ENCODE measurements at places on chromosomes 1 and 21. TPM values are rescaled to one million over a fixed set of nuclear protein-coding genes. Genes with fewer than 3 reads are reported as not detected.

GRCh38 chr1:193479187-193479586 is 292.8 kb upstream of the B3GALT2 start:
- DNase-seq = peak; percentile 95

Gene COP1
- 48.6 TPM for total RNA-seq

Gene NCF2
- total RNA-seq = 6.2 TPM

DNA sequence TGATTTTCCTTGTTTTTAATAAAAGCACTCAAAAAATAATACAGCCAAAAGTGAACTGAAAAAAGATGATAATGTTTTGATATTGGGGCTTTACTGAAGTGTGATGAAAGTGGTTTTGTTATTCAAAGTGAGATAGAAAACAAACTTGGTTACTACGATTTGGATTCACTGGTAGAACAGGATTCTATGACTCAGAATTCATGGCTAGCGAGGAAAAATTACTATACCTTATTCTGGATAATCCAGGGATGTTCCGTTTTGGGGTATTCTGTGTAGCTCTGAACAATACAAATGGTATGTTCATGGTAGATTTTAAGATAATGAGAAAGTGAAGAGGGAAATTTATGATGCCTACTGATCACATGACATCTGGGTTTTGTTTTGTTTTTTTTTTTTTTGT is 117.7 kb downstream of the NRDC start:
- DNase-seq = no peak

DNA sequence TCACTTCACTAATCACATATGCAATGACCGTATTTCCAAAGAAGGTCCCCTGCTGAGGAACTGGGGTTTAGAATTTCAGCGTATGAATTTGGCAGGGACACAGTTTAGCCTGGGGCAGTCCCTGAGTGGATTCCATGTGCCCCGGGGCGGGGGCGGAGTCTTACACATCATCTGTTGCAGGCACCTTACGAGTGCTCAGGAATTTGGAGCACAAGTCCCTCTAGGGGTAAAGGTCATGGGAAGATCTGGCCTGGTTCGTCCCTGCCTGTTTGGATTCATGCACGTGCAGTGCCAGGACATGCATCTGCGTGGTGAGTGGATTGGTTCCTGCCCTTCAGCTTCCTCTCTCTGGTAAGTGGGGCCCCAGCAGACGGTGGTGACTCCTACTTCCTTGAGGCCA is 208.3 kb upstream of the C1orf174 start:
- DNase-seq = no peak

Gene LCE2A
- not detected for total RNA-seq

Gene SLC1A7
- total RNA-seq = not detected

DNA sequence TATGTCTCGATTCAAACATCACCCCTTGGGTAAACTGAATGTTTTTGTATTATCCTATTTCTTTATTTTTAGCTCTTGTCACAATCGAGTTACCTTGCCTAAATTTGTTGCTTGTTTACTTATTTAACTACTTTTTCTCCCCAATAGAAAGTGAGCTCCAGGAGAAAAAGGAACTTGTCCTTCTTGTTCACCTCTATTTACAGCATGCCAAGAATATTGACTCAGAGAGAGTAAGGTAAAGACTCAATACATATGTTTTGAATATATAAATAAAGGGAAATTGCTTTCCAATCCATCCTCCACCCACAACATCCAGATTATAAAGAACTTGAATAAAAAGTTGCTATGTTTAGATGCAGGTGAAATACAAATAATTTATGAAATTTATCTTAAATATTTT is 107.3 kb upstream of the PDC start:
- DNase-seq = no peak

Gene INKA2
- total RNA-seq = 2.6 TPM

GRCh38 chr1:59879996-59880505 is 46.5 kb downstream of the CYP2J2 start:
- no peak for DNase-seq

Gene CYP4A22
- total RNA-seq = not detected

GRCh38 chr21:28773036-28773435 is 219.6 kb downstream of the LTN1 start:
- DNase-seq = no peak

DNA sequence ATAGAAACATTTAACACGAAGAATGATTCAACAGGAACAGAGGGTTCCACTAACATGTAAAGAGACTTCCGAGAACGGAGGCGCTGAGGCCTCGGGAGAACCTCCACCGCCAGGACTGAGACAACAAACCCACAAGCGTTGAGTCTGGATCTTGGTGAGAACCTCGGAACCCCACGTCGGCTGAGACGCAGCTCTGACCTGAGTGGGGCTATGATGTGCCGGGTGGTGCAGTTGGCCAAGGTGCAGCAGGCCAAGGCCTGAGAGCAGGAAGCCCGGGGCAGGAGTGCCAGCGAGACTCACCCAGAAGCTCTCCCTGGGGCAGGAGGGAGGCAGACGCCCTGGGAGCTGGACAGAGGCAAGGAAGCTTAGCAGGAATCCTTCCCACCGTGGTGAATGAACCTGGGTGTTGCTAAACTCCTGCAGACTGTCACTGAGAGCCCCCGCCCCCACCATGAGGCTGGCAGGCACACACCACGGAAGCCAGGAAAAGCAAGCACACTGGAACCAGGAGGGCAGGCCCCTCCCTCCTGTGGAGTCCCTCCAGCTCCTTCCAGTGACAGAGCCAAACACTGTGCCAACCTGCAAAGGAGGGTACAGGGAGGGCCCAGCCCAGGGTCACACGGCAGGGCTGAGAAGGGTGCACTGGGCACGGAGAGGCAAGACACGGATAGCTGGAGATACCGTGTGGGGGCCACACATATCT is 34.8 kb downstream of the WDR4 start:
- no peak for DNase-seq

DNA sequence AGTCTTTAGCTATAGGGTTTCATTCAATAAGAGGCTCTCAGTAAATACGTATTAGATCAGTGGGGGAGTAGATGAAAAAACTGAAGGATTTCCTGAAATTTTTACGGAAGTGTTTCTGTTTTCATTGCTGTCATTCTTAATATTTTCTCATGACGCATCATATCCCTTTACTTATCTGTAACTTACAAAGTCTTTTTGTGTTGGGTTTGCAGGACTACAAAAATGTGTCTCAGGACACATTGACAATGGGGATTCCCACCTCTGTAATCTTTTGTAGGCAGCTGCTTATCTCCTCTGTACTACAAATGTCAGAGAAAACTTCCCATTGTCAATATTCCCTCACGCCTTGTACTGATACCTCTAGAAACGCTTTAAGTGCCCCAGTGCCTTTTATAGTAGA is 35.5 kb downstream of the CRP start:
- no peak for DNase-seq

GRCh38 chr21:46220847-46221246 is 7.7 kb downstream of the LSS start:
- no peak for DNase-seq

Gene DCAF8
- 121 TPM for total RNA-seq

Gene PLA2G2F
- total RNA-seq = not detected

- DNase-seq = no peak
Observed at GRCh38 chr1:214377886-214378285, 96.9 kb downstream of the SMYD2 start.

DNA sequence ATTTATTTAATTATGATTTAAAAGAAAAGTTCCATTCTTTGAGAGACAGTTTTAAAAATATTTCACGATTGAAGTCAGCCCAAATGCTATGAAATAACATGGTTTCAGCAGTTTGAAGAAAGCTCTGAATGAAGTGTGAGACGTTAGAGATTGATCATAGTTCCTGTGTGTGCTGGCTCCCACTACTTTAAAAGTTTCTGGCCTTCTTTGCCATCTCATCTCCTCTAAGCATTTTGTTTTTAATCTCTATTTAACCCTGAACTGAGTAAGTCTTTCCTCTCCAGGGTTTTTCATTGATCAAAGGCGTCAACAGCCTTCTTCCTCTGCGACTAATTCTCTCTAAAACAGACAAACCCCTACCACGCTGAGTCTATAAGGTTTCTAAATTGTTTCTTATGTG is 225.3 kb upstream of the B3GALT2 start:
- DNase-seq = peak; percentile 68

Gene MTF2
- 63.7 TPM for total RNA-seq

Gene AVPR1B
- total RNA-seq = not detected

GRCh38 chr1:39683591-39684312 is 7.5 kb downstream of the HPCAL4 start:
- peak; percentile 76 for DNase-seq

DNA sequence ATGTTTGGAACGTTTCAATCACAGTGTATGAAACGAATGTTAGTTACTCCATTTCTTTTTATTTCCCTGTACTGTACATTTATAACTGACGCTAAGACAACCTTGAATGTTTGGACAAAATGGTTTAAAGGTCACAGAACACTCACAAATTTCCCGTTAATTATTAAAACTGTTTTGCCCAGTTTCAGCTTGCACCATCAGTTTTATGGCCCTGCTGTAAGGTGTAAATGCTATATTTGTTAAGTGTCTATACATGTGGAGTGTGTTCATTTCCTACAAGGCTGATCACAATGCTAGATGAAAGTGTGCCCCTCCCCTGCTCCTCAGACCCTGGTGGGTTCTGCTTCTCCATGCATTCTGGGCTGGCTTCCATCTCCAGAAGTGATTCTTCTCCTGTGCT is 57.9 kb upstream of the ETS2 start:
- DNase-seq = no peak

GRCh38 chr1:4061521-4062031 is 161.5 kb upstream of the C1orf174 start:
- no peak for DNase-seq

GRCh38 chr1:18903291-18903756 is 969 bp upstream of the ALDH4A1 start:
- DNase-seq = no peak

- no peak for DNase-seq
Observed at GRCh38 chr21:35259457-35259856, 210.4 kb upstream of the RUNX1 start.

- no peak for DNase-seq
Observed at GRCh38 chr1:222049176-222049575, 307.3 kb upstream of the DUSP10 start.

Gene HEYL
- not detected for total RNA-seq

- DNase-seq = no peak
Observed at GRCh38 chr1:16119926-16120325, 35.9 kb downstream of the EPHA2 start.

DNA sequence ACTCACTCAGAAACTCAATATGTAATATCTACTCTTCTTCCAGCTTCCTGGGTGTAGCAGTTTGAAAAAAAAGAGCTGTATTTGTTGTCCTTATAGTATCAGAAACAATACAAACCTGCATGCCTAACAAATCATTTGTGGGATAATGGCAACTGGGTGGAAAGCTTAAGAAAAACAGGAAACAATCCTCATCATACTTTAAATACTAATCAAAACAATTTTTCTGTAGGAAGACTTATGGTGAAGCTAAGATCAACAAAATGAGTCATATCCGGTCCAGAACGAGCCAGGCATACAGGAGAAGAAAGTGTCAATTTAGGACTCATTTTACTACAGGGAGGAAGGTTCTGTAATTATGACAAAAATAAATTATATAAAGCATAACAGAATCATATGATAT is 181.8 kb upstream of the ADGRL4 start:
- DNase-seq = no peak

- no peak for DNase-seq
Observed at GRCh38 chr1:21384620-21385019, 55.3 kb upstream of the NBPF3 start.

Gene TNNT2
- total RNA-seq = not detected

GRCh38 chr1:203544485-203544884 is 50.5 kb downstream of the OPTC start:
- no peak for DNase-seq

- DNase-seq = no peak
Observed at GRCh38 chr21:39153373-39153772, 29.9 kb downstream of the PSMG1 start.

DNA sequence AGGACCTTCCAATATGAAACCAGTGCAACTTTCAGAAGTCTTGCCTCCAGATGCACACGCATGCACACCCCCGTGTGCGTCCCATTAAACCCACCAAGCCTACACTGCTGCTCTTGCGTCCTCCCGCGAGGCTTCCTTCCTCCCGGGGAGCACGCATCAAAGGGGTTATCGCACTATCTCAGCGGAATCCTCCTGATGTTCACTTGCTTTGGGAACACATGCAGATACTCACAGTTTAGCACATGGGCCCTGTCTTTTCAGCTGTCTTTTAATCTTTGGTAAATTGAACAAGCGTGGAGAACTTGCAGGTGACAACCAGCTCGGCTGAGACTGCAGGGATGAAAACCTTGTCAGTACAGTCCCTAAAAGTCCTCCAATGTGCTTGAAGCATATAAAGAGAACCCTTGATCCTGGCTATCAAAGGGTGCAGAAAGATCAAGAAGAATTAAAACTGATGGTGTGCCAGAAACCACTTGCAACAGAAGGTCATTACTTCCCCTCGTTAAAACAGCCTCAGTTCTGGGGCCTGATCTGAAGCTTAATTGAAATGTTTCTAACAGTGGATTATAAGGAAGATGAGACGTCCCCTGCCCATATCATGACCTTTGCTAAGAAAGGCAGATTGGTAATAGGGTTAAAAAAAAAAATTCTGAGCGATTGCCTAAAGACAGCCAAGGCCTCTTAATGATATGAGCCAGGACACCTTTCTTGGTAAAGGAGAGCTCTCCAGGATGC is 149.4 kb upstream of the LMO4 start:
- no peak for DNase-seq

Gene MLLT11
- 2.9 TPM for total RNA-seq

Gene ZBTB8B
- total RNA-seq = not detected

DNA sequence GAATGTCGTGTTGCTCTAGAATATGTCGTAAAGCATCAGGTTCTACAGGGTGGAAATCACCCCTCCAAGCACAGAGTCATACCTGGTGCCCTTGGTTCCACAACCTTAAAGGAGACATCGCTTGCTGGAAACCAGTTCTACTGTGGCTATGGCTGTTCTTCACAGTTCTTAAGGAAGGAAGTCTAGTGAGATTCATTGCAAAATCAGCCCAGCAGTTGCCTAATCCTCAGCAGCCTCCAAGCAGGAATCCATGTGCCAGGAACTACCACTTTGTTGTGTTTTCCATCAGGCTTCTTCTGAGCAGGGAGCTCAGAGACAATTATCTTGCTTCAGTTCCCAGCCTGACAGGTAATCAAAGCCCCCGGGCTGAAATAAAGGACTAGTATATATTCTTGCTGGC is 45.0 kb upstream of the SLC35F3 start:
- no peak for DNase-seq

GRCh38 chr1:202130816-202131522 is 8.3 kb downstream of the GPR37L1 start:
- no peak for DNase-seq

- peak; percentile 84 for DNase-seq
Observed at GRCh38 chr1:93844262-93845045, 34.6 kb downstream of the DNTTIP2 start.
